ENCODE measurements at places on chromosomes 6 and 20. TPM values are rescaled to one million over a fixed set of nuclear protein-coding genes. Genes with fewer than 3 reads are reported as not detected.

- H3K36me3 ChIP-seq = peaks cover 15% of the 10 kb centered on the region
- H3K27me3 ChIP-seq = no peaks in the 10 kb centered on the region
- peaks cover 69% of the 10 kb centered on the region for H3K4me1 ChIP-seq
- no peak overlapping the region for H3K4me3 ChIP-seq
These were observed 1.2 kb upstream of the SYS1 start for GRCh38 chr20:45361793-45362192.

- H3K27ac ChIP-seq = no peak overlapping the region
- H3K4me1 ChIP-seq = no peaks in the 10 kb centered on the region
- H3K27me3 ChIP-seq = no peaks in the 10 kb centered on the region
- H3K4me3 ChIP-seq = no peak overlapping the region
These were observed 574.1 kb upstream of the CHD6 start for GRCh38 chr20:42192321-42192720.

GRCh38 chr6:114292431-114292830 lies 50.4 kb downstream of the HS3ST5 start:
- H3K4me1 ChIP-seq = no peaks in the 10 kb centered on the region
- H3K27me3 ChIP-seq = no peaks in the 10 kb centered on the region
- no peak for DNase-seq
- H3K27ac ChIP-seq = no peak overlapping the region

DNA sequence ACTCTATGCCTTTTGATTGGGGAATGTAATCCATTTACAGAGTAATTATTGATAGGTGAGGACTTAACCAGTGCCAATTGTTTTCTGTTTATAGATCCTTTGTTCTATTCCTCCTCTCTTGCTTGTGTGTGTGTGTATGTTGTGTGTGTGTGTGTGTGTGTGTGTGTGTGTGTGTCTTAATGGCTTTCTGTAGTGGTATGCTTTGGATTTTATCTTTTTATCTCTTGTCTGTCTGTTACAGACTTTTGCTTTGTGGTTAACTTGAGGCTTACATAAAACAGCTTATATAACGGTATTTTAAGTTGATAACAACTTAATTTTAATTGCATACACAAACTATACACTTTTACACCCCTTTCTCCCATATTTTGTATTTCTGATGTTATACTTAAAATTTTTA lies 54.7 kb downstream of the CDC5L start:
- no peak overlapping the region for H3K27ac ChIP-seq
- no peaks in the 10 kb centered on the region for H3K4me1 ChIP-seq
- no peak overlapping the region for H3K4me3 ChIP-seq
- H3K36me3 ChIP-seq = peaks cover 41% of the 10 kb centered on the region

DNA sequence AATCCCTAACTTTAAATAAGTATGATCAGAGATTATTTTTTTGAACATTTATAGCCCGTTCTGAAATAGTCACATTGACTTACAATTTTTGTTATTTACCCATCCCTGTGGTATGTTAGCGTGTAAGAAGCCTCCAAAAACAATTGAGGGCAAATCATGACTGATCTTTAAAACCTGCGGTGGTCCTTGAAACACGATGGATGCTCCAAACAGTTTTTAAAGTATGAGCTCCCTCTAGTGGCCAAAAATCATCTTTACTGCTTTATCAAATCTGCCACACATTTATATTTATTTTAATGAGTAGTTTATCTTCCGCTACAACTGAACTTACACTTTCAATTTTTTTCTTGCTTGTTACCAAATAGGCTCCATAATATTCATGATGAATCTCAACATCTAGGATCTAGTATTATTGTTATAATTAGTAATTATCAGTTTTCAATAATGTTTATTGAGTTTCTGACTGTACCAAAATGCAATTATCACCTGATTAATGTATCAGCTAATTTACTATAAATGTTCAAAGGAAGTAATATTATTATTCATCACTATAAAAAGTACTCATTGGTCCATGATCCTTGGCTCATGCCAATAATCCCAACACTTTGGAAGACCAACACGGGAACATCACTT lies 52.2 kb downstream of the MARCKS start:
- H3K36me3 ChIP-seq = no peaks in the 10 kb centered on the region
- DNase-seq = no peak
- H3K27ac ChIP-seq = no peak overlapping the region
- H3K27me3 ChIP-seq = peaks cover 9% of the 10 kb centered on the region
- H3K4me1 ChIP-seq = no peaks in the 10 kb centered on the region

DNA sequence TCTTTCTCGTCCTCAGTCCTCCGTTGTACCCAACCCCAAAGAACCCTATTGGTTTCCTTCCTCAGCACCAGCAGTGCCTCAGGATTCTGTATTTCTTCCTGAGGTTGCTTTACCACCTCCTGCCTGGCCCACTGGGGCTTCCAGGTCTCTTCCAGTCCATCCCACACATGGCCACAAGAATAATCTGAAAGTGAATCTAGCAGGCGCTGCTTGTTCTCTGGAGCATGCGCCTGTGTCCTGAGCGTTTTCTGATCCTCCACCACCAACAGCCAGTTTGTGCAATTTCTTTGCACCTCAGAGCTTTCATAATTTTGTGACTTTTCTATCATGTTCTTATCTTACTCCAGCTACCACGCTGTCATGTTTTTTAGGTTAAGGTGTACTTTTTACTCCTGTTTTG lies 11.6 kb upstream of the HSP90AB1 start:
- no peak overlapping the region for H3K27ac ChIP-seq
- DNase-seq = no peak
- peaks cover 13% of the 10 kb centered on the region for H3K4me1 ChIP-seq
- peaks cover 17% of the 10 kb centered on the region for H3K36me3 ChIP-seq
- no peak overlapping the region for H3K4me3 ChIP-seq

DNA sequence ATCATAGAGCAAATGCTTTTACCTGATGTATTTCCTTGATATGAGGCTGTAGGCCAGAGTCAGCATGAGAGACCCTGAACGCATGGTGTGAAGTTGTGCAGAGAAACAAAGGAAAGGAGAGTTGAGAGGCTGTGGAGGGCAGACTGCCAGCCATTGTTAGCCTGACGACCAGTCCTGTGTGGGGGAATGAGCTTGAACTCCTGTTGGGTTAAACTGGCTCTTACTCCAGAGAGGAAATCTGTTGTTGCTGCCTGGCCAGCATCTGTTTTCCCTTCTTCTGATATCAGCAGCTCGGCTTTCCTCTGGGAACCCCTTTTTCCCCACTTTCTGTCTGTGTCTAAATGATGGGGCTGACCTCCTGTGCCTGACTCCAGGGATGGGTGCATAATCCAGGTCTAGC lies 158.2 kb upstream of the ZFP64 start:
- no peaks in the 10 kb centered on the region for H3K27me3 ChIP-seq
- no peak for DNase-seq

GRCh38 chr20:16388731-16389130 lies 184.5 kb downstream of the KIF16B start:
- no peak for DNase-seq
- H3K36me3 ChIP-seq = peaks cover 1% of the 10 kb centered on the region
- no peaks in the 10 kb centered on the region for H3K4me1 ChIP-seq
- H3K4me3 ChIP-seq = no peak overlapping the region

GRCh38 chr6:144343701-144344428 lies 58.7 kb downstream of the UTRN start:
- DNase-seq = peak; percentile 36
- peaks cover 16% of the 10 kb centered on the region for H3K36me3 ChIP-seq
- peak overlapping the region; percentile 98 for H3K27ac ChIP-seq

DNA sequence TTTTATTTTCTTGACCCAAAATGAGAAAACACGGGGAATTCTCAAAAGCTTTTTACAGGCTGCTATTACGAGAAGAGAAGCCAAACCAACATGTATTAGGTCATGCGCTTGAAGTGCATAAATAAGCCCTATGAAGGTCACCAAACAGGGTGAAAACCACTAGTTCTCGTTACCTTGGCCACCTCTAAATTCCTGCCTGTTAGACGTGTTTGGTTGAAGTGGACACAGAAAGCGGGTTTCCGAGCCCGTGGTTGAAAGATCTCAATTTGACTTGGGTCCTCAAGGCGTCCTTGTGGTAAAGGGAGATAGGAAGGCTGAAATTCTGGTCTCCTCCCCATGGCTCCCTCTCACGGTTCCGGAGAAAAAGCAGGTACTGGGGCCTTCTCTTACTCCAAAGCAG lies 6.2 kb downstream of the EYA2 start:
- H3K4me3 ChIP-seq = no peak overlapping the region
- H3K27ac ChIP-seq = no peak overlapping the region
- DNase-seq = no peak
- H3K27me3 ChIP-seq = peaks cover 37% of the 10 kb centered on the region

GRCh38 chr6:33061987-33062386 lies 11.5 kb downstream of the HLA-DPA1 start:
- peaks cover 2% of the 10 kb centered on the region for H3K36me3 ChIP-seq
- no peak overlapping the region for H3K27ac ChIP-seq
- peaks cover 7% of the 10 kb centered on the region for H3K27me3 ChIP-seq
- DNase-seq = no peak

The DNAH8 gene
- 0.05 TPM for total RNA-seq

The LY6G6F gene
- not detected for total RNA-seq

The RAMACL gene
- total RNA-seq = 0.29 TPM

The TBXT gene
- total RNA-seq = not detected

The CRISP2 gene
- total RNA-seq = not detected

The PGC gene
- 0.60 TPM for total RNA-seq

The EEF1A1 gene
- total RNA-seq = 8,694 TPM

Measured in activated T-helper 1 cell treated with anti-CD3 and anti-CD28 coated beads, Interleukin-12 subunit alpha, Interleukin-12 subunit beta, Interleukin-2, Interleukin-4 antibody, amounts not matched to agents 30 ng/mL and 10 ng/mL and 1 ng/mL, durations not matched to agents 14 hours and 24 hours and 36 hours (primary cell).